ENCODE measurements at places on chromosomes 12 and 14.

DNA sequence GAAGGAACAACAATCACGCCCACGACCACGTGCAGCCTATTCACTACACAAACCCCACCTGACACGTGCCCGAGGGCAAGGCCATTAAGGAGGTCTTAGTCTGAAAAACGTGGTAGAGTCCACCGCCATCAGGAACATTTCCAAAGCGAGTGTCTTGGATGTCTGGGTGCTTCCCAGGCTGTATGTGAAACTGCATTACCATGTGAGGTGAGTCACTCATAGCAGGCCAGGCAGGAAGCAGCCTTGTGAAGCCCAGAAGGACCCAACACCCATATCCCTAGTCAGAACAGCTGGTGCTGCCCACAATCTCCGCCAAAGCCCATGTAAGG lies 3.3 kb upstream of the KRT79 start:
- DNase-seq, result no peak

GRCh38 chr12:68264857-68265256 lies 11.5 kb upstream of the IL22 start:
- no peak for DNase-seq

DNA sequence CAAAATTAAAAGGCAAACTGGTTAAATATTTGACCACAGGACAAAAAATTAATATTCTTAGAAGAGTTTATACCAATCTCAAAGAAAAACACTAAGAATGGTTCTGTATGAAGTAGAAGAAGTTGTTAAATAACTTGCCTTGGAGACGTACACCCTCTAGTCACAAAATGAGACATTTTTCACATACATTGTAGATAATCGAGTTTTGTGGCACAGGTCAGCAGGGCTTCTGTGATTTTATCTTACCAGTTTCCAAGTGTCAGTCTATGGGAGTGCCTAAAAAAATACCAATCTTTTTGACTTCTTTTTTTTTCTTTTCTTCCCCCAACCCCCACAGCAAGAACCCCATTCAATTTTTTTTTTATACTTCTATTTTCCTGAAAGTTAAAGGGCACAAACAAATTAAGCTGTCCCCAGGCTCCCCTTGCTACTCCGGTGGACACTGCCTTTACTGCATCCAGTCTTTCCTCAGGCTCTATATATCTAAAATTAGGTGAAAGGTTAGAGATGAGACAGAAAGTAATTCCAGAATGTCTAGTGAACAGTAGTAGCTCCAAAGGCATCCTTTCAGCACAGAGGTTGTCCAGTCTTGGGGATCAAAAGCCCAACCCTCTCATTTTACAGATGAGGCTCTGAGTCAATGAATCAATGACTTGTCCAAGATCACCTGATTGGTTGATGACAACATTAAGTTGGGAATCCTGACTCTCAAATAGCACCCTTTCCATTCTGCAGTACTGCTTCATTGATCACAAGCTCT lies 6.2 kb downstream of the LIMA1 start:
- no peak for DNase-seq

GRCh38 chr12:103273645-103274044 lies 222.1 kb downstream of the C12orf42 start:
- no peak for DNase-seq

DNA sequence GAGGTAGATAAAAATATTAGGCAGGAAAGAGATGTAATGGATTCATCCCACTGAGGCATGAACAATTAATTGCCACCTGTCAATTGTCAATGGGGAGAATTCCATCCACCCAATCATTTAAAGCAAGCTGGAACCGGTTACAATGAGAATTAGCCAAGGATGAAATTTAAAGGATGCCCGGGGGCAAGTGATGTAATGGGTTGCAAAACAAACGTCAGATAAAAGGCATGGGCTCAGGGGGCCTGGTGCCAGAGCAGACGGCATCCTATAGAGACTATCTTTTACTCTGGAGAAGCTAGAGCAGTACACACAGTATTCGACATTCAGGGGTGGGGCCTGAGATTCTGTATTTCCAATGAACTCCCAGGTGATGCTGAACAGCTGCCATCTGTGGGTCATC lies 80.5 kb upstream of the ZFP36L1 start:
- DNase-seq, result no peak

All from posterior cingulate gyrus (tissue), 11 donors.